Stomach (tissue), 19 donors: ENCODE measurements at places on chromosomes 16 and 17. TPM values are rescaled to one million over a fixed set of nuclear protein-coding genes. Genes with fewer than 3 reads are reported as not detected.

- H3K4me1 ChIP-seq = peaks cover 13% of the 10 kb centered on the region
- no peaks in the 10 kb centered on the region for H3K27me3 ChIP-seq
- no peak for DNase-seq
- no peaks in the 10 kb centered on the region for H3K36me3 ChIP-seq
- no peak overlapping the region for H3K4me3 ChIP-seq
- H3K27ac ChIP-seq = no peak overlapping the region
These were observed 399.9 kb downstream of the WWOX start for GRCh38 chr16:78499399-78499798.

DNA sequence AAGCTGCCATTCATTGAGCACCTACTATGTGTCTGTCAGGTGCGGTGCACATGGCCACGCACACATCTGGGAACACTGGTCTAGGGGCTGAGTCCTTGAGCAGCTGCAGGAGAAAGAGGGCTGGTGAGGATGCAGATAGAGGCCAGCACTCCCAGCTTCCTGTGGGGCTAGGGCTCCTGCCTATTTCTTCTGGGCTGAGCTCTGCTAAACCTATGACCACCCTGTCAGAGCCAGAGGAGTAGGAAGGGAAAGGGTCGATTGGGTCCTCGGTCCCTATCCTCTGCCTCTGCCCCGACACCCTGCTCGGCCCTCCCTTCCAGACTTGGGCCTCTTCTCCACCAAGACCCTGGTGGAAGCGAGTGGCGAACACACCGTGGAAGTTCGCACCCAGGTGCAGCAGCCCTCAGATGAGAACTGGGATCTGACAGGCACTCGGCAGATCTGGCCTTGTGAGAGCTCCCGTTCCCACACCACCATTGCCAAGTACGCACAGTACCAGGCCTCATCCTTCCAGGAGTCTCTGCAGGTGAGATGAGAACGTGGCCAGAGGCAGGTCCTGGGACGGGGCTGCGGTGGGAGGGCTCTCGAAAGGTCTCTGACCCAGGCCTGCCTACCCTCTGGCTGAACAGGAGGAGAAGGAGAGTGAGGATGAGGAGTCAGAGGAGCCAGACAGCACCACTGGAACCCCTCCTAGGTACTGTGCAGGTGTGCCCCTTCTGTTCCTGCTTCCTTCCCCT, 4.0 kb upstream of the TMEM88 start:
- H3K4me3 ChIP-seq = no peak overlapping the region
- peak overlapping the region; percentile 22 for H3K27ac ChIP-seq
- no peak for DNase-seq
- H3K4me1 ChIP-seq = peaks cover 32% of the 10 kb centered on the region
- H3K27me3 ChIP-seq = no peaks in the 10 kb centered on the region

GRCh38 chr16:12320298-12320706, 343.8 kb downstream of the SNX29 start:
- no peaks in the 10 kb centered on the region for H3K36me3 ChIP-seq
- H3K4me3 ChIP-seq = no peak overlapping the region
- DNase-seq = no peak
- no peaks in the 10 kb centered on the region for H3K27me3 ChIP-seq

DNA sequence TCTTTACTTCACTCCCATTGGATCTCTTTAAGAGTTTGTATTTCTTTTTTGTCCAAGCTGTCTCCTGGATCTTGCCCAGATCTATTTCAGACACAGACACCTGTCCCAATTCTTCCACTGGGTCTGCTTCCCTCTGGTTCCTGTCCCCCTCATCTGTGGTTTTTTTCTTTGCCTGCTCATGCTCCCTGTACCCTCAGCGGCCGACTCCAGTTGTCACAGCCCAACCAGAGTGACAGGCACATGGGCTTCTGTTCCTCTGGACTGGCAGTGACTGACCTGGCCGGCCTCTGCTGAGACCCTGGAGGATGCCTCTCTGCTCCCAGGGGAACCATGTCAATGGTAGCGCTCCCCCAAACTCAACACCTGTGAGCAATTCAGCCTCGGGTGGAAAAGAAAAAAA, 142.6 kb downstream of the WSCD1 start:
- no peaks in the 10 kb centered on the region for H3K27me3 ChIP-seq
- H3K4me1 ChIP-seq = no peaks in the 10 kb centered on the region
- no peaks in the 10 kb centered on the region for H3K36me3 ChIP-seq
- H3K27ac ChIP-seq = no peak overlapping the region
- no peak overlapping the region for H3K4me3 ChIP-seq

DNA sequence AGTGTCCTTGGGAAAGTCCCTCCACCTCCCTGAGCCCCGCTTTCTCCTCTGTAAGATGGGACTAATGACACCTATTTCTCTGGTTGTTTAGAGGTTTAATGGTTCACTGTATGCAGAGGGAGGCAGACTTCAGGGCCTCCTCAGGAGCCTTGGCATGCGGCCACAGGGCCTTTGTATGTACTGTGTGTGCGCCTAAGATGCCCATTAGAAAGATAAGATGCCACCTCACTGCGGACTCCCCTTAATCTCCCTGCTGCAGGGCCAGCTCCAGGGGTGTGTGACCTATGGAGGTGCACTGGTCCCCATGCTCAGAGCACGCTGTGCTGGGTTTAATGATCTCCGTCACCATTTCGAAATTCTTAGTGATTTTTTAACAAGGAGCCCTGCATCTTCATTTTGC, 59.3 kb downstream of the TMEM235 start:
- H3K27me3 ChIP-seq = no peaks in the 10 kb centered on the region
- H3K4me1 ChIP-seq = peaks cover 15% of the 10 kb centered on the region
- no peak overlapping the region for H3K27ac ChIP-seq
- no peak for DNase-seq
- no peak overlapping the region for H3K4me3 ChIP-seq

The ICAM2 gene
- total RNA-seq = not detected

The NBR1 gene
- total RNA-seq = 29.0 TPM

The ABCA10 gene
- total RNA-seq = 0.29 TPM

The CLEC18A gene
- total RNA-seq = 1.3 TPM

The OTOP3 gene
- total RNA-seq = not detected
